ENCODE measurements at places on chromosomes 7 and 10.

DNA sequence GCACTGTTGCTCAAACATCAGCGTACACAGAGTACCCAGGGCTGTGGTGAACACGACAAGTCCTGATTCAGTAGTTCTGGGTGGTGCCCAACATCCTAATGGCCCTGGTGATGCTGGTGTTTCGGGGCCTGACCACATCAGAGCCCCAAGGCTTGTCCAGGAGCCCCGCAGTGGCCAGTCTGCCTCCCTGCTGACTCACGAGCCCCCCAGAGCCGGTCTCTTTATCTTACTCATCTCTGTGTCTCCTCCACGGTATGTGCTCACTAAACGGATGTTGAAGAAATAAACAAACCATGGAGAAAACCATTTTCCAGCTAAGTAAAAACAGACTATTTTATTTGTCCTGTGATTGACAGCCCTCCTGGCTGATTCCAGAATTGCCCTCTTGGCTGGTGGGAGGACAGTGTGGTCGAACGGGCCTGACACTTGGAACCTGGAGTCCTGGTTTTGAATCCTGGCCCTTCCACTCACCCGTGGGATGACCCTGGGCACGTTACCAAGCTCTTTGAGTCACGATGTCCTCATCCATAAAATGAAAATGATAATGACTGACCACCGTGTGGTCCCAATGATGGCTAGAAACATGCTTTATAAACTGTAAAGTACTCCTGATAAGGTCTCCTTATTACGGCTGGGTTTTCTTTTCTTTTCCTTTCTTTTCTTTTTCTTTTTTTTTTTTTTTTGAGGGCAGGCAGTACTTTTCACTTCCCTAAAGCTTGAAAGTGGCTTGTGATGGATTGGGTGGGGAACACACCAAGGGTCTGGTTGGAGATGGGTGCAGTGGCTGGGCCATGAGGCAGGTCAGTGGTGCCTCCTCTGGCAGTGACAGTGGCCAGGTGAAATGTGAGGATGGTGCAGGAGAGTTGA is 5.7 kb downstream of the HIP1 start:
- DNase-seq: no peak

DNA sequence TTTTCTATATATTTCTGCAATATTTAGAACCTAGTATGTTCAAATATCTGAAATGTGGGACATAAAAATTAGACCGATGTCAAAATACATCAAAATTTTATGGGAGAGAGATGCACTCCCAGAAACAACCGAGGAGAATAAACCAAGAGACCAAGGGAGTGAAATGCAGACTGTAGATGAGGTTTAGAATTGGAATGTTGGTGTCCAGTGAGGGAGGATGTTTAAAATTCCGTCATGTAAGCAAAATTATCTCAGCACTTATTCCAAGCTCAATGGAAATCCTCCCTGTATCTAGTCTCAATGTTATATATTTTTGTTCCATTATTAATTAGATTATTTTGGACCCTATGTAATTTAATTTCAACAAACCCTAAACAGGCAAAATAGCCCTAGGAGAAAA is 61.9 kb upstream of the MAGI2 start:
- no peak for DNase-seq

GRCh38 chr10:65719790-65720189 is 1206.0 kb upstream of the LRRTM3 start:
- no peak for DNase-seq

DNA sequence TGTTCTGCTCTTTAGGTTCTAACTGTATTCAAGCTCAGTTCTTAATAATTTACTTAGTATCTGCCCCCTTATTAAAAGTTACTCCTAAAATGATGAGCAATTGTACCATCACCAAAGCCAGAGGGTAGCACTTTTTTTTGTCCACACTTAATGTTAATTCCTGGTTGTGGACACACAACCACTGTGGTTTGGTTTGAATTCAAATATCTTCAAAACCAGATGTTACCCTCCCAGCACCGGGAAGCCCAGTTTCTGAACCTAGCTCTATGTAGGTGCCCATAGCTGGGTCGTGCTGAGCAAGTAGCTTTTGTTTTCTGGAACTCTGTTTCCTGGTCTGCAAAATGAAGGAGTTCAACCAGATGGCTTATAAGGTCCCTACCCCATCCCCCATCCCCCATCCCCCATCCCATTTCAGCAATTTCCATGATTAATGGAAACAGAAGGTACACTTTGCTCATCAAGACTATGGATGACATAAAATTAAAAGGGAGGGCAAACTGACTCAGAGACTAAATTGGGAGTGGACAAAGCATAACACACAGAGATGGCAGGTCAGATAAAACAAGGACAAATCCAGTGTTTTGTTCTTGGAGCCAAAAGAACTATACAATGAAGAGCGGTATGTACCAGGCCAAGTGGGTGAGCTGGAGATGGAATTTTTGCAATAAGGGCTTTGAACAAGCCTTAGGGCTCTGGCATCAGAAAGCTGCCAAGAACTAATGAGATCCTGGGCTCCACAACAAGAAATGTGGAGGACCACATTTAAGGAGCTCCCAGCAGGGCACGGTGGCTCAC is 56.7 kb downstream of the DLG5 start:
- no peak for DNase-seq

DNA sequence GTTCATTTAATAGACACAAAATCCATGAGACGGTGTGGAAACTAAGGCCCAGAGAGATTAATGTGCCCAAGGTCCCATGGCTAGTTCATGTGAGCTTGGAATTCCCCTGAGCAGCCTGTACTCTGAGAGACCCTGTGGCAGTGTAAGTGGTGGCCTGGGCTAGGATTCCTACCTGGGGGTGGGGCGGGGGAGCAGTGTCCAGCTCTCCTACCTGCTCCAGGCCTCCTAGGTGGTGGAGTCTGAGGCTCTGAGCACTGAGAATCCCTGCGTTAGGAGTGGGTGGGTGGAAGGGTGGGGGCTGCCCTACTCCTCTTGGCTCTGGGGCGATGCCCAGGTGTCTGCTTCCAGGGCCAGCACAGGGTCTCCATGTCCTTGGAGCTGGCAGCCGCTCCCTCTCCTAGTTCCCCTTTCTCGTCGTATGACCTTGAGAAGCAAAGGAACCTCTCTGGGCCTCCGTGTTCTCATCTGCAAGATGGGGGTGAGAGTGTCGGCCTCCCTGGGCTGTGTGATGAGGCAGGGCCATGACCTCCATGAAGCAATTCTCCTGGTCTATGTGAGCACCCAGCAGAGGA is 2.5 kb downstream of the SNCG start:
- DNase-seq: no peak

DNA sequence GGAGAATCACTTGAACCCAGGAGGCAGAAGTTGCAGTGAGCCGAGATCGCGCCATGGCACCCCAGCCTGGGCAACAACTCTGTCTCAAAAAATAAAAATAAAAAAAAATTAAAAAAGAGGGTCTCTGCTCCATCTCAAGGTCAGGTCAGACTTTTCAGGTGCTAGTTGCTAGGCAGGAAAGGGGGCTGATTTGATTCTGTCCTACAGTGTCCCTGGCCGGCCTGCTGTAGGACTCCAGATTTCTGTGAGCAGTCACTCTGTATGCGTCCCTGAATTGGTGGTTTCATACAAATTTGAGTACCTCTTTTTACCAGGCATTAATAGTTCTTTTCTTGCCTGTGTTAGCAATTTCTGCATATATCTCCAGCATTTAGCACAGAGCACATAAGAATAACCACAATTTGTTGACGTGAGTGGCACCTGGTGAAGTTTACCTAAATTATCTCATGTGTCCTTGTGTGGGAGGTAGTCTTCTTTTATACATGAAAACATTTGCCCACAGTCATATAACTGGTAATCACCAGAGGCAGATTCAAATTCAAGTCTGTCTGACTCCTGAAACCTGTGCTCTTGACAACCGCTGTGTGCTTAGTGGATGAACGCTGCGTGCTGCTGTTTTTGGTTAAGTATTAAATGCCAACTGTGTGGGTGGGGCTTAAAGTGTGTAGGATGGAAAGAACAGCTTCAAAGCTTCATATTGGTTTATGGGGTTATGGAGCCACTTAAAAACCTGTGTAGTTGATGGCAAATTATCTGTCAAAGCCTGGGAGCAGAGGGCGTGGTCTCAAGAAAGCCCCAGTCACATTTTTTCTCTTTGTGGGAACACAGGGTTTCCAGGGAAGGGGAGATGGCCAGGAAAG is 3.2 kb upstream of the ZNF775 start:
- no peak for DNase-seq

GRCh38 chr10:70341016-70341415 is 41.4 kb downstream of the LRRC20 start:
- no peak for DNase-seq

DNA sequence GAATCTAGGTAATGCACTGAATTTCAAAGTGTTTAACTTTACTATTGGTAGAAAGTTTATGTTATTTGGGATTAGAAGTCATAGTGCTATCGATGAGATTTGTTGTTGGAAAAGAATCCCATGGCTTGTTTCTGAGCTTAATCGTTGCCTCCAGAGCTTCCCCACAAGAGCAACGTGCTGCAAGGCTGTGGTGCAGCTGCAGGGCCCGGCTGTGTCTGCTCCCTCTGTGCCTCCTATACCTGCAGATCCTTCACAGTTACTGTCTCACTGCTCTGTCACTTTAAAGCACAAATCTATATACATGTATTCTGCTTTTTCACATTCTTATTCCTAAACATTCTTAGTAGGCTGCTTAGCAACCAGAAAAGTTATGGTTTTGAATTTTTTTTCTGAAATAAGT is 826.6 kb upstream of the COBL start:
- no peak for DNase-seq

GRCh38 chr10:114604357-114605130 is 53.5 kb downstream of the ABLIM1 start:
- DNase-seq: no peak

DNA sequence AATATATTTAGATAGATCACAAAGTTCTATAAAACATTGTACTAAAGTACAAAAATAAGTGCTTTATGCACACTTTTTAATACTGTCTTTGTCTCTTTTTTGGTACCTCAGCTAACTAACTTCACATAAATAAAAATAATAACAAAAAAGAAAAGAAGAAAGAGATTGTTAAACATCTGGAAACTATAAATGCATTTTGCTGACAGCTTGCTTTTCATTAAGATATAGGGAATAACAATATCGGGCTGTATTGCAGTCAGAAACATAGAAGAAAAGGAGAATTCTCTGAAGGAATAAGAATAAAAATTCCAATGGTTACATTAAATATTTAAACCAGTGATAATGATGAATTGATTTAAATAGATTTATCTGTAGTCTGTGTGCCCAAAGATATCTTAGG is 59.9 kb downstream of the ASAH2B start:
- no peak for DNase-seq

GRCh38 chr7:132078891-132079735 is 497.2 kb downstream of the PLXNA4 start:
- DNase-seq: no peak

GRCh38 chr10:107126512-107127065 is 37.9 kb downstream of the SORCS1 start:
- no peak for DNase-seq

DNA sequence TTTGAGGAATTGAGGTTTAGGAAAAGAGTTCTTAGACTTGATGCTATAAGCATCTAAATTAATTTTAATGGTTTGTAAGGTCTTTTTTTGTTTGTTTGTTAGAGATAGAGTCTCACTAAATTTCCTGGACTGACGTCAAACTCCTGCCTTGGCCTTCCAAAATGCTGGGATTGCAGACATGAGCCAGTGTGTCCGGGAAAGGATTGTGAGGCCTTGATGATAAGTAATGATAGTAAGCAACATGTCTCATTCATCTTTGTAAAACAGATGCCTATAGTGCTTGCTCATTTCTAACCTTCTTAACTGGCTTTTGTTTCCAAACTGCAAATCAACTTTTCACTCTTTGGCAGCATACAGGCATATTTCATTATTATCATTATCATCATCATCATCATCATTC is 176.0 kb upstream of the KCND2 start:
- DNase-seq: no peak

GRCh38 chr10:96740579-96741281 is 20.4 kb upstream of the PIK3AP1 start:
- no peak for DNase-seq

DNA sequence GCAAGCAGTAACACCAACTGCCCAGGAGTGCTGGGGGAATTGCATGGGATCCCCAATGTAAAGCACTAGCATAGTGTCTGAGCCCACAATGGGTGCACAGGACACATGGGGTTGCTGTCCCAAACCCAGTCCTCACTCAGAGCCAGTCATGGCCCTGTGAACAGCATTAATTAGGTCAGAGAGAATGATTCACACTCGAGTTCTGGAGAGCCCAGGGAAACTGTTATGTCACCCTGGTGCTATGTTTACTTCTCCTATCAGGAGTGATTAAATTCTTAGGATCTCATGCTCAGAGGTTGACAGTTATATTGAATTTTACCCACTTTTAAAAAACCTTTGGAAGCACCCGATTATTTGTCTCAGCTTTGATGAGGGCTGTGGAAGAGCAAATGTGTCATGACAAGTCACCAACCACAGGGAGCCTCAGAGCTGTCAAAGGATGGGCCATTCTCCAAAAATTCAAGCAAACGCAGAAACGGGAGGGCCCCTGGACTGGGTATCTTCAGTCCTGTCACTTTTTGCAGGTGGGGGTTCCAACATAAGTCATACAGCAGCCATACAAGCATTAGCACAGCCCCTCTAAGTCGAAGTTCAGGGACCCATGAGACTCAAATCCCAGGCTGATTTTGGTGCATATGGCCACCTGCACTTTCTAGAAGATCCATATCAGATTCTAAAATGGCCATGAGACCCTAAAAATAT is 1.3 kb upstream of the RASSF4 start:
- DNase-seq: no peak

DNA sequence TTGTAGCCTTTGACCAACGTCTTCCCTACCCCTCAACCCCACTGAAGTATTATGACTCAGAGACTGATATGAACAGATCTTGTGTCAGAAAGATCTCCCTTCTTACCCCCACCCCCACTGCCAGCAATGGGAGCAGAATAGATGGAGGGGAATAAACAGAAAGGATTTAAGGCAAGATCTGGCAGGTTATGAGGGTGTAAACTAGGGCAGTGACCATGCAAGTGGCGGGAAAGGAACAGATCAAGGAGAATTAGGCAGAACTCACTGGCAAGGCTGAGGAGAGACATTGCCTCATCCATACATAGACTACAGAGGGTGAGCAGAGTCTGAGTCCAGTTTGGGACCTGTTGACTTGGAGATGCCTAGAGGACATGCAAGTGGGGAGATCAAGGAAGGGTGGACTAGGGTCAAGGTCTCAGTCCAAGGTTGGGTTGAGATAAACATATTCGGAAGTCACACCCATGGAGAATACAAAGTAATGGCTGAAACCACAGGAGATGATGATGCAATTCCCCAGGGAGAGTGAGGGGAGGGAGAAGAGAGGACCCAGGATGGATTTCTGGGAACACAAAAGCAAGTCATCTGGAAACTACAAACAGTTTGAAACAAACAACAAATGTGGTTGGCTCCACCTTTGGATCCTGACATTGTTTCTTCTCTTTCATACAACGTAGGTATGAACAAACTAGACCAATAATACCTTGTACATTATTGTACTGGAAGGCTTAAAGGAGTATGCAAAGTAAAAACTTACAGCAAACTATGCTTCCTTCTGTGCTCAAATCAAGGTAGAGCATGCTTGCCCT is 44.9 kb upstream of the IL6 start:
- DNase-seq: no peak

DNA sequence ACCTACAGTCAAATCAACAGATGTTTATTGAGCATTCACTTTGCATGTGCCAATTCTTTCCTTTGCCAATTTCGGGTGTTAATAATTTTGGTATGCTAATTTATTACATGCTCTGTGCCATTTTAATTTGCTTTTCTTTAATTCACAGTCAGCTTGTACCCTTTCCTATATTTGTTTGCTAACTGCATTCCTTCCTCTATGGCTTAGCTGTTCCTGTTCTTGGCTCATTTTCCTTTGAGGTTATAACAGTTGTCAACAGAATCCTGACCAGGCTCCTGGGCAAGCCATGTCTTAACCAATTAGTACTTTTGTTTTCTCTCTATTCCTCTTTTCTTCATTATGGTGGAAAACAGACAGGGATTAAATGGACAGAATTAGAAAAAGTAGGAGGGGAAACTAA is 73.6 kb upstream of the RPA3 start:
- no peak for DNase-seq
